ENCODE measurements at places on chromosomes 12 and 14.
A peak's percentile ranks its signal among the peaks of the same experiment; 100 is the strongest.

DNA sequence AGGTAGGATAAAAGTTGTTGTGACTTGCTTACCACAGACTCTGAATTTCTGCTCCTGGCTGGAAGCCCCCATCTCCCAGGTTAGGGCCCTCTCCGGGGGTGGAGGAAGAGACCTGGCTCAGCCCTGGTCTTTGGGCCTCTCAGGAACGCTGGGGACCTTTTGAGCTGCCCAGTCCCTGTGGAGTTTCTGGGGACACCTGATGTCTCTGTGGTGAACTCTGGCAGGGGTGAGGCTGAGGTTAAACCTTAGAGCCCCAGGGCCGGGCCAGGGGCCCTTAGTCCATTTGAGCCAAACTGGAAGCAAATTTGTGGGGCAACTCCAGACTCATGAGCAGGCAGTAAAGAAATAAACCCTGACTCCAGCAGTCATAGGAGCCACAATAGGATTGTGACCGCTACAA is 112.1 kb downstream of the ADGRD1 start:
- no peak for DNase-seq

GRCh38 chr12:31260840-31261239 is 65.1 kb downstream of the SINHCAF start:
- DNase-seq = no peak

DNA sequence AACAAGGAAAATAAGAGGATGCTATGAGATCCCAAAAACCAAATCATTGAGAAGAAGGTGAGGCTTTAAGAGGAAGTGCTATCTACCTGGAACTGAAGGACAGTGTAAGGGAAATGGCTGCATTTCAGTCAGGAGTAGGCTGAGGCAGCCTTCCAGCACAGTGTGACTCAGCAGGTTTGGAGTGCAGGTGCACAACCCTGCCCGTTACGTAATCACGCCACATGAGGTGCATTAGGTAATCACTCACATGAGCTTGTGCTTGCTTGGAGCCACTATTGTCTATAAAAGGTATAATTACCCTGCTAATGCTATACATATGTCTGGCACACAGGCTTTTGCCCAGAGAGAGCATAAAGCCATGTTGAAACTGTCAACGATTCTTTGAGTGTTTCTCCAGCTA is 74.9 kb downstream of the DIO2 start:
- no peak for DNase-seq

GRCh38 chr14:26554069-26554772 is 43.6 kb downstream of the NOVA1 start:
- no peak for DNase-seq

DNA sequence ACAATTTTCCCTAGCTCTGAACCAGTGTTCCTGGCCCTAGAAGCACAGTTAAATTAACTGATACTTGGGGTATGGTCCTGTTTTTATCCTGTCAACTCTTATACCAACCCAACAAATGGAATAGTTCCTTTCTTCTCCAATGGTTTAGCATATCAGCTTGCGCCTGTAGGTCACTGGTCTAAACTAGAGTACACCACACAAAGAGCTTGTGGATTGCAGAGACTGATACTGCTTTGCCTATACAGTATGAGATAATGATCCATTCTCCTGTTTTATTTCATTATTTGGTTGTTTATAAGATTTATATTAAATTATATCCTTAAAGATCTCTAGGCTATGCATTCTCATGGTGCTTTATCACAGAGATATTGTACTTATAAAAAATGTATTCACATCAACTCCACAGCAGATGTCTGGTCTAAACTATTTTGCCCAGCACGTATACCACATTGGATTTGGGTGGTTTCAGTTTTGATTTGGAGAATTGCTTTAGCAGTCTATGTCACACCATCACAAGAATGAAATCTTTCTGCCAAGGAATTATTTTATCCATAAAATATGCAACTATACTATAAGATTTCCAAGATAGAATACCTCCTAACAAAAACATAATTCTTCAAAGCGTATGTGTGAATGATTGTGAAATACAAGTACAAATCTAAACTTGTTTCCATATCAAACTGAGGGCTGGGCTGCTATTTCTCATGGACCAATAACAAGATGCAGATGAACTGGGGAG is 142.1 kb downstream of the SLC16A7 start:
- no peak for DNase-seq

- no peak for DNase-seq
Observed at GRCh38 chr12:91384806-91385205, 202.2 kb upstream of the DCN start.

- DNase-seq = no peak
Observed at GRCh38 chr14:73153272-73153671, 17.0 kb downstream of the PSEN1 start.

DNA sequence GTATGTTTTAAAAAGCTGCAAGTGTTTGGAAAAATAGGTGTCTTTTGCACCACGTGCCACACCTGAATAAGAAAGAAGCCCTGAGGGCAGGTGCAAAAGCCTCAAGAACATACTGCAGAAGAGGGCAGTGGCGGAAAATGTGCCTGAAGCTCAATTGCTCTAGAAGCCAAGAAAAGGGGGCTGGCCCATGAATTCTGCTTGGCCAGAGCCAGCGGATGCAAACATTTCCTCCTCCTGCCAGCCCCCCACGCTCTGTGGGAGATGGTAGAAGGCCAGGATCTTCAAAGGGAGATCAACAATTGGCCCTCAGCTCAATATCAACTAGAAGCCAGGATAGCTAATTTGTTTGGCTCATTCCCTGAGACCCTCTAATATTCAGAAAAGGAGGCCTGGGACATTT is 80.3 kb upstream of the TMEM132D start:
- peak; percentile 3 for DNase-seq
